NB4 (cell line): ENCODE measurements at places on chromosomes 12 and 14.

GRCh38 chr12:10861366-10861765 is 12.1 kb upstream of the PRR4 start:
- no peak for DNase-seq

DNA sequence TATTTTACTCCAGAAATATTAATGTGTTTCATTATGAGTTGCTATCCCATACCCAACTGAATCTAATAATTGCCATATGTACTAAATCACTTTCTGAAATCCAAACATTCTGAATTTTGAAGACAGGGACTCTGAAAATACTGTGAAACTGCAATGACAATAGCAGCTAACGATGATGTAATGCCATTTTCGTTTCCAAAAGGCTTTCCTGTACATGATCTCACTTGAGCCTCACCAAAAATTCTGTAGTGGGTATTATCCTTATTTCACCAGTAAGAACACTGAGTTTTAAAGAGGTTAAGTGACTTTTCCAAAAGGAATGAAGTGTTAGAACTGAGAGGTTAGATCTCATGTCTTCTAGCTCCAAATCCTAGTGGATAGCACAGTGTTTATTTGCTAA is 133.3 kb downstream of the FLRT2 start:
- no peak for DNase-seq

DNA sequence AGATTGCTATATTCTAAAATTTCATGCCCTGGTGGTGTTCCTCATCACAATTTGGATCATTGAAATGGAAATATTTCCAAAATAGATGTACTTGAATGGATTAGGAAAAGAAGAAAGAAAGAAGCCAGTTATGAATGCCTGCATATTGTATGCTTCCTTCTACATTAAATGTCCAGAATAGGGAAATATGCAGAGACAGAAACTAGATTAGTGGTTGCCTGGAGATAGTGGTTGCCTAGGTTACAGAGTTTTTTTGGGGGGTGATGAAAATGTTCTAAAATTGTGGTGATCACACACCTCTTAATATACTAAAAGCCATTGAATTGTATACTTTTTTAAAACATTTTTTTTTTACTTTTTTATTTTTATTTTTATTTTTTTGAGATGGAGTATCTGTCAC is 18.0 kb downstream of the TUBA1A start:
- DNase-seq, result no peak

DNA sequence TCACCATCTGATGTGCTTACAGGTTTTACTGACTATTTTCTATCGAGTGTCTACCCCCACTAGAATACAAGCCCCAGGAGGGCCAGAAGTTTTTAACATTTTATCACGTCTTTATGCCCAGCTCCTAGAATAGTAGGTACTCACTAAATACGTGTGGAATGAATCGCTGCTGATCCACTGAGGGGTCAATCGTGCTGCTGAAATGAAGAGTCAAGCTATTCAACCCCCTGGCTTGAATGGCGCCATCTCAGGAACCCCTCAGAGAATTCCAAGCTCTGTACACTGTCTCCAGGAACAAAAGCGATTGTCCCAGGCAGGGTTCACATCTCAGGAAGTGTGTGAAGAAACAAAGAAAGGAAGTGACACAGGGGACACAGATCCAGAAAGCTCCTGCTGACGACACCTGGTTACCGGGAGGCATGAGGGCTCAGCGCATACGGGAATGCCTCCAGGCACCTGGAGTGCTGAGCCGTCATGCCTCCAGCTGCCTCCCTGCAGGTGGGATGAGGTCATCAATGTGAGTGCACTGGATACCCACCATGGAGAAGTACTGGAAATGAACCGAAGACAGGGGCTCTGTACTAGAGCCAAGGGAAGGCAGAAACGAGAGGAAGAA is 45.6 kb downstream of the PITPNM2 start:
- no peak for DNase-seq

- DNase-seq, result peak; percentile 81
These were observed 28.2 kb downstream of the DHRS2 start for GRCh38 chr14:23664207-23664885.

GRCh38 chr14:66483322-66483721 is 2.8 kb upstream of the CCDC196 start:
- peak; percentile 5 for DNase-seq

DNA sequence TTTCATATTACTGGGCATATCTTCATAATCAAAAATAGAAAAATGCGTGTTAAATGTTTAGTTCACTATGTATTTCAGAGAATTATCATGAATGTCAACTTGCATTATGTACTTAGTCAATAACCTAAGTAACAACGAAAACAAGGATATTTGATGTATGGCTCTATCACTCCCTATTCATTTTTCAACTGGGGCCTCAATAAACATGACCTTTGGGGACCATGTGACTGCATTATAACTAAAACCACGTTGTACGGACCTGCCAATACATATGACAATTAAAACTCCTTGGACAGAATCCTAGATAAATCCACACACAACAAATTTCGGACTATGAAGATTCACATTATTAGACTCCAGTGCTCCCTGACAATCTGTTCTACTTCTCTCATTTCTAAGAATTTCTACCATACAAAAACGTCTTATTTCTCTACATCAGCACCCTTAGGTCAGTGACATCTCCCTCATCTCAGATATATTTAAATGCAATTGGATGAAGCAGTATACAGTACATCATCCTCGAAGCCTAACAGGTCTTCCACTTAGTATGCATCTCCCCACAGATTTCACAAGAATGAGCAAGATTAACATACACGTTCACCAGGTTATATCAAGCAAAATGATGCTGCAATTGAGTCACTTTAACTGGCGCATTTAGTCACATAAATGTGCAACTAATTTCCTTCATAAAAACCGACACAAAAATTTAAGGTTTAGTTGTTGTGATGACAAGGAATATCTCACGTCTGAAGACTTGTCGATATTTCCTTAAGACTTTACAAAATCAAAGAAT is 1.5 kb downstream of the UBE2N start:
- peak; percentile 32 for DNase-seq

- peak; percentile 81 for DNase-seq
These were observed 1.1 kb downstream of the CCDC91 start for GRCh38 chr12:28191051-28192048.
